Cardiac ventricle fibroblast (primary cell): ENCODE measurements at places on chromosomes 2 and 18. TPM values are rescaled to one million over a fixed set of nuclear protein-coding genes. Genes with fewer than 3 reads are reported as not detected.

APOB gene
- 0.39 and 0.56 TPM in 2 replicates for total RNA-seq

COL4A3 gene
- total RNA-seq = 2.6 and 4.2 TPM in 2 replicates

YIPF4 gene
- 7.0 and 16.6 TPM in 2 replicates for total RNA-seq

GAD1 gene
- total RNA-seq = not detected in 2 replicates

IL1R1 gene
- total RNA-seq = 499 and 506 TPM in 2 replicates

ZSWIM2 gene
- total RNA-seq = not detected in 2 replicates

CHRNG gene
- not detected in 2 replicates for total RNA-seq

RSAD2 gene
- 1.00 and 1.1 TPM in 2 replicates for total RNA-seq

RRM2 gene
- 4.6 and 5.9 TPM in 2 replicates for total RNA-seq

RNF152 gene
- total RNA-seq = 2.3 and 4.3 TPM in 2 replicates

ANO7 gene
- total RNA-seq = 0.73 and 1.00 TPM in 2 replicates

DUSP19 gene
- total RNA-seq = 1.9 and 4.2 TPM in 2 replicates

ZC3H15 gene
- total RNA-seq = 32.6 and 38.5 TPM in 2 replicates

TMEM163 gene
- total RNA-seq = 0.06 TPM in 1 of 2 replicates, not detected in the other

MYOM1 gene
- total RNA-seq = 0.56 and 0.73 TPM in 2 replicates

LYPD6B gene
- not detected in 2 replicates for total RNA-seq

LDLRAD4 gene
- total RNA-seq = 0.12 TPM in 1 of 2 replicates, not detected in the other

UGT1A4 gene
- 0.34 TPM in 1 of 2 replicates, not detected in the other for total RNA-seq

RAB27B gene
- 1.1 and 1.5 TPM in 2 replicates for total RNA-seq

CNTNAP5 gene
- total RNA-seq = not detected in 2 replicates

ARHGEF33 gene
- total RNA-seq = 0.12 and 0.59 TPM in 2 replicates

CXCR4 gene
- 3.2 and 5.7 TPM in 2 replicates for total RNA-seq

AGXT gene
- total RNA-seq = not detected in 2 replicates

FZD7 gene
- 24.4 TPM in 2 replicates for total RNA-seq

BOLL gene
- total RNA-seq = not detected in 2 replicates

AFF3 gene
- total RNA-seq = 0.05 and 0.19 TPM in 2 replicates

RTKN gene
- 10.4 and 13.9 TPM in 2 replicates for total RNA-seq

ADAM23 gene
- total RNA-seq = 4.2 and 5.7 TPM in 2 replicates

GMPPA gene
- 48.2 and 52.9 TPM in 2 replicates for total RNA-seq

DPP10 gene
- total RNA-seq = not detected in 2 replicates

SCN2A gene
- 0.10 and 0.12 TPM in 2 replicates for total RNA-seq

SCG2 gene
- total RNA-seq = 25.9 and 26.6 TPM in 2 replicates

TLX2 gene
- total RNA-seq = not detected in 2 replicates

IL36G gene
- not detected in 2 replicates for total RNA-seq

ANKRD29 gene
- total RNA-seq = 0.50 and 1.4 TPM in 2 replicates

STAM2 gene
- total RNA-seq = 17.9 and 19.3 TPM in 2 replicates

LIPG gene
- total RNA-seq = 12.8 and 12.9 TPM in 2 replicates

TBR1 gene
- total RNA-seq = not detected in 2 replicates

SYT4 gene
- not detected in 2 replicates for total RNA-seq

RPRM gene
- total RNA-seq = not detected in 2 replicates

WBP1 gene
- total RNA-seq = 46.9 and 49.3 TPM in 2 replicates

CD8B2 gene
- not detected in 2 replicates for total RNA-seq
